ENCODE measurements at places on chromosomes 13 and 19.

GRCh38 chr19:33346665-33347064 lies 26.8 kb upstream of the CEBPG start:
- H3K27ac ChIP-seq, result no peak overlapping the region
- DNase-seq, result no peak
- no peaks in the 10 kb centered on the region for H3K36me3 ChIP-seq
- peaks cover 88% of the 10 kb centered on the region for H3K27me3 ChIP-seq
- H3K4me1 ChIP-seq, result peaks cover 10% of the 10 kb centered on the region

DNA sequence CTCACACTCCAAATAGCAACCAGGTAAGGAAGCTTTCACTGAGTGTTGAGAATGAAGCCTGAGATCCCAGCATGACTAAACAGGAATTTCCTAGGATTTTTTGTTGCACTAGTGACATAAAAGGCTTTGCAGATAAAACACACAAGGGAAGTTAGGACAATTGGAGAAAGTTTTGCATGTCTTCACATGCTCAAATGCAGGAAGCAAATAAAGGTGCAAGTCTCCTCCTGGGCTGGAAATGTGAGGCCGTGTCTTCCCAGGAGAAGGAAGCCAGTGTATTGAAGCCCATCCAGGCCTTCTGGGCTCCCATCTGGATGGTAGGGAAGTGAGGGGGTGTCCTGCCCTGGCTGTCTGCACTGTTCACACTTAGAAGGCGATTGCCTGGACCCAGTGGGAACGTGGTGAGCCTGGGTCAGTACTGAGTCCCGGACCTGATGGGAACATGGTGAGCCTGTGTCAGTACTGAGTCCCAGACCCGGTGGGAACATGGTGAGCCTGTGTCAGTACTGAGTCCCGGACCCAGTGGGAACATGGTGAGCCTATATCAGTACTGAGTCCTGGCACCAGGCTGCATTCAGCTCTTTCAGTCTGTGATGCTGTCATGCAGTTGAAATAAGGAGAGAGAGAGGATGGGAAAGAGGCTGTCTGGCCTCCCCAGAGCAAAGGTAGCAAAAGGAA lies 38.7 kb downstream of the SIAH3 start:
- no peaks in the 10 kb centered on the region for H3K36me3 ChIP-seq
- no peak overlapping the region for H3K27ac ChIP-seq
- peaks cover 5% of the 10 kb centered on the region for H3K4me1 ChIP-seq
- H3K4me3 ChIP-seq, result no peak overlapping the region
- DNase-seq, result no peak

GRCh38 chr13:45258334-45258675 lies 57.5 kb upstream of the KCTD4 start:
- no peak for DNase-seq
- H3K27ac ChIP-seq, result no peak overlapping the region
- no peaks in the 10 kb centered on the region for H3K27me3 ChIP-seq
- H3K4me3 ChIP-seq, result no peak overlapping the region

- no peak overlapping the region for H3K4me3 ChIP-seq
- H3K4me1 ChIP-seq, result no peaks in the 10 kb centered on the region
- no peak for DNase-seq
- H3K36me3 ChIP-seq, result no peaks in the 10 kb centered on the region
Measured at GRCh38 chr19:8085598-8086408, 33.2 kb downstream of the CCL25 start.

GRCh38 chr19:30877661-30878113 lies 471.5 kb downstream of the TSHZ3 start:
- DNase-seq, result no peak
- H3K27me3 ChIP-seq, result peaks cover 24% of the 10 kb centered on the region
- no peaks in the 10 kb centered on the region for H3K36me3 ChIP-seq

GRCh38 chr13:73961181-73961580 lies 173.0 kb downstream of the KLF12 start:
- H3K4me3 ChIP-seq, result no peak overlapping the region
- peaks cover 40% of the 10 kb centered on the region for H3K4me1 ChIP-seq
- DNase-seq, result no peak
- no peaks in the 10 kb centered on the region for H3K36me3 ChIP-seq
- H3K27ac ChIP-seq, result peak overlapping the region; percentile 8

GRCh38 chr13:43728421-43728820 lies 58.4 kb downstream of the ENOX1 start:
- H3K36me3 ChIP-seq, result no peaks in the 10 kb centered on the region
- H3K4me3 ChIP-seq, result no peak overlapping the region
- peaks cover 11% of the 10 kb centered on the region for H3K4me1 ChIP-seq
- no peaks in the 10 kb centered on the region for H3K27me3 ChIP-seq
- peak overlapping the region; percentile 52 for H3K27ac ChIP-seq

DNA sequence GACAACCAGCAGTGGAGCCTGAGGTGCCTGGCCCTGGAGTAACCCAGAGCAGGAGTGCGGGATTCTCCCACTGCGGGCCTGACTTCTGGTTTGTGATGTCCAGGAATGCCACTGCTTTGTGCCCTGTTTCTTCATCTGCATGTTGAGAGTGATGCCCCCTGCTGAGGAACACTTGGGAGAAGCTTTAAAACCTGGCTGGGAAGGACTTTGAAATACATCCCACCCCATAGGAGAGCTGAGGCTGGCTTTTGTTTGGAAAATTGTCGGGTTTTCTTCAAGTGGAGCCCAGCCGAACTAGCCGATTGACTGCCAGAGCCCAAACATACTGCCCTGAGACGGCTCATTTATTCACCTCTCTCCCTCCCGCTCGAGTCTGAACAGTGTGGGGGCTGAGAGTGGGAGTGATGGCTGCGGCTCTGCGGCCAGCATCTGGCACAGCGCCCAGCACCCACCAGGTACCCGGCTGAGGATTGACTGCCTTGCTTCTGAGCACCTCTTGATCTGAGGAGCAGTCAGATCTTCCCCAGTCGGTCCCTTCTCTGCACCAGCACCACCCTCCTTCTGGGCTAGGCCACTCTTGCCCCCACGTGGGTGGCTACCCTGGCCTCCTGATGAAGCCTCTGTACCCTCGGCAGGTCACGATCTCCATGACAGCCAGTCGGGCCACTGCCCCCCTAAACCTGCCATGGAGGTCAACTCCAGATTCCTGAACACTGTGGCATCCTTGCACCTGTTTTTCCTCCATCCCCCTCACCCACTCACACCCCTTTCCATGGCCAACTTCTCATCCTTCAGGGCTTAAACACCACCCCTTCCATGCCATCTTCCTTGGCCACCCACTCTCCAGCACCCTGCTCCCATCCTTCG lies 148.9 kb downstream of the SIPA1L3 start:
- H3K27me3 ChIP-seq, result no peaks in the 10 kb centered on the region
- H3K4me3 ChIP-seq, result no peak overlapping the region
- H3K4me1 ChIP-seq, result peaks cover 4% of the 10 kb centered on the region
- DNase-seq, result no peak
- H3K27ac ChIP-seq, result no peak overlapping the region
- no peaks in the 10 kb centered on the region for H3K36me3 ChIP-seq

- H3K36me3 ChIP-seq, result no peaks in the 10 kb centered on the region
- peaks cover 9% of the 10 kb centered on the region for H3K4me1 ChIP-seq
- no peaks in the 10 kb centered on the region for H3K27me3 ChIP-seq
- no peak overlapping the region for H3K27ac ChIP-seq
- H3K4me3 ChIP-seq, result no peak overlapping the region
Measured at GRCh38 chr13:79549355-79550106, 68.6 kb downstream of the NDFIP2 start.

GRCh38 chr13:24250376-24251057 lies 58.9 kb upstream of the C1QTNF9 start:
- H3K4me3 ChIP-seq, result no peak overlapping the region
- H3K27me3 ChIP-seq, result no peaks in the 10 kb centered on the region
- peaks cover 16% of the 10 kb centered on the region for H3K36me3 ChIP-seq
- no peak for DNase-seq

- no peaks in the 10 kb centered on the region for H3K27me3 ChIP-seq
- no peaks in the 10 kb centered on the region for H3K36me3 ChIP-seq
- no peaks in the 10 kb centered on the region for H3K4me1 ChIP-seq
- no peak for DNase-seq
- H3K27ac ChIP-seq, result no peak overlapping the region
- no peak overlapping the region for H3K4me3 ChIP-seq
Measured at GRCh38 chr13:90768116-90768515, 579.4 kb upstream of the MIR17HG start.

GRCh38 chr13:71587817-71588216 lies 279.2 kb downstream of the DACH1 start:
- H3K4me1 ChIP-seq, result no peaks in the 10 kb centered on the region
- H3K27me3 ChIP-seq, result no peaks in the 10 kb centered on the region
- no peak overlapping the region for H3K27ac ChIP-seq
- no peaks in the 10 kb centered on the region for H3K36me3 ChIP-seq
- H3K4me3 ChIP-seq, result no peak overlapping the region

- H3K4me3 ChIP-seq, result no peak overlapping the region
- H3K36me3 ChIP-seq, result peaks cover 69% of the 10 kb centered on the region
- no peaks in the 10 kb centered on the region for H3K27me3 ChIP-seq
- H3K4me1 ChIP-seq, result peaks cover 74% of the 10 kb centered on the region
Measured at GRCh38 chr19:12952488-12953137, 4.4 kb downstream of the GADD45GIP1 start.

DNA sequence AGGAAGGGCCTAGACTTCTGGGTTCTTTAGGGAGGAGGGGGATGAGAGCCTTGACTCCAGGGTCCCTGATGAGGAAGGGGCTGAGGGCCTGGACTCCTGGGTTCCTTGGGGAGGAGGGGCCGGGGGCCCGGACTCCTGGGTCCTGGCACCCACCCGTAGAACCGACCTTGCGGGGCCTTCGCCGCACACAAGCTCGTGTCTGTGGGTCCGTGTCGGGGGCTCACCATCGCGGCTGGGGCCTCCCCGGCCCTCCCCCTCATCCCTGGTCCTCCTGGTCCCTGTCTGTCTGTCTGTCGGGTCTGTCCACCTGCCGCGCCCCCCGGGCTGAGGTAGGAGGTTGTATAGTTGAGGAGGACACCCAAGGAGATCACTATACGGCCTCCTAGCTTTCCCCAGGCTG lies 662 bp upstream of the SPACA6 start:
- no peak for DNase-seq
- peaks cover 66% of the 10 kb centered on the region for H3K4me1 ChIP-seq
- H3K27ac ChIP-seq, result peak overlapping the region; percentile 97
- peak overlapping the region; percentile 96 for H3K4me3 ChIP-seq
- H3K27me3 ChIP-seq, result no peaks in the 10 kb centered on the region

- peak overlapping the region; percentile 94 for H3K4me3 ChIP-seq
- H3K27me3 ChIP-seq, result no peaks in the 10 kb centered on the region
- H3K4me1 ChIP-seq, result peaks cover 65% of the 10 kb centered on the region
Measured at GRCh38 chr13:39039041-39039440, 785 bp downstream of the NHLRC3 start.

DNA sequence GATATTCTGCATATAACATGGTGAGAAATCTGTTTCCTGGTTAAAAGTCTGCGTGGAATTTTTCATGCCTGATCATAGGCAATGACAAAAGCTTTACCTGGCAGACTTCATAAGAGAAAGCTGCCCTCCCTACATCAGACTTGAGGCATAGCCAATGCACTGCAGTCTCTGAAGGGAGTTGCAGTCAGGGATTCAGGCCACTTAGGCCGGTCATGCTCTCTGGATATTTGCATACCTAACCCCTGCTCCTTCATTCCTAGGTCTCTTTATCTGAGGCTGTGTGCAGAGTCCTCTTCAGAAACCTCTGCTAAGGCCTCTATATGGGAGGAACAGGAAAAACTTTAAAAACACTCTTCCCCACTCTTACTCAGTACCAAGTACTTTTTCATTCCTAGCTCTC lies 287.4 kb downstream of the PCDH17 start:
- DNase-seq, result no peak
- H3K4me3 ChIP-seq, result no peak overlapping the region
- no peak overlapping the region for H3K27ac ChIP-seq

DNA sequence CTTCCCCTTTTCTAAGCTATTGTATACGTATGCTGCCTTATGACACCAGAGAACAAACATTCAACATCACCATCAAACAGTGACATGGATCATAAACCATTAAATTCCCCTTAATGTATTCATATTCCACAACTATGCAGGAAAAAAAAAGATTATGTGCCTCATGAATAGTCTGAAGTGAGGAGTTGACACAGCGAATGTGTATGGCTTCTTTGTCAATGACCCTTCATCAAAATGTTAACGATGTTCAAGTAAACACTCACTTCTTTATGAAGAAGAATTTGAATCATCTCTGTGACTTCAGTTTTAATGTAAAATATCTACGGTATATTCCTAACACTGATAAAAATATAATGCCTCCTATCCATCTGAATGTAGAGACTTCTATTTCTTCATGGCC lies 44.6 kb downstream of the SMAD9 start:
- H3K27ac ChIP-seq, result no peak overlapping the region
- peaks cover 7% of the 10 kb centered on the region for H3K36me3 ChIP-seq
- no peak for DNase-seq
- H3K4me1 ChIP-seq, result no peaks in the 10 kb centered on the region
- no peaks in the 10 kb centered on the region for H3K27me3 ChIP-seq
- H3K4me3 ChIP-seq, result no peak overlapping the region

GRCh38 chr19:16218851-16219250 lies 21.1 kb downstream of the AP1M1 start:
- H3K27ac ChIP-seq, result no peak overlapping the region
- peaks cover 77% of the 10 kb centered on the region for H3K36me3 ChIP-seq
- no peaks in the 10 kb centered on the region for H3K27me3 ChIP-seq
- DNase-seq, result no peak
- H3K4me3 ChIP-seq, result no peak overlapping the region
- H3K4me1 ChIP-seq, result peaks cover 14% of the 10 kb centered on the region

DNA sequence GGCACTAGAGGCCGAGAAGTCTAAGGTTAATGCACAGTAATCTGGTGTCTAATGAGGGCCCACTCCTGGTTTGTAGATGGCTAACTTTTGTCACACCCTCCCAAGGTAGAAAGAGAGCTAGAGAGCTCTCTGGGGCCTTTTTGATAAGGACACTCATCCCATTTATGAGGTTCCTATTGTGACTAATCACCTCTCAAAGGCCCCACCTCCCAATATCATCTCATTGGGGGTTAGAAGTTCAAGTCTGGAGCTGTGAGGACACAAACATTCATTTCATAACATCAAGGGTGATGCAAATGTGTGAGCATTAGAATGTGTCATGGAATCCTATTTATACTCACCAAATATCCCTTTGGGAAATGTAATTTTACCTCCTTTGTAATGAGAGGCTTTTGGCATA lies 79.2 kb upstream of the SLC10A2 start:
- no peak overlapping the region for H3K27ac ChIP-seq
- no peaks in the 10 kb centered on the region for H3K27me3 ChIP-seq
- H3K36me3 ChIP-seq, result no peaks in the 10 kb centered on the region
- DNase-seq, result no peak
- H3K4me1 ChIP-seq, result no peaks in the 10 kb centered on the region

- no peak overlapping the region for H3K4me3 ChIP-seq
- H3K36me3 ChIP-seq, result no peaks in the 10 kb centered on the region
- no peak overlapping the region for H3K27ac ChIP-seq
- peaks cover 32% of the 10 kb centered on the region for H3K27me3 ChIP-seq
- no peak for DNase-seq
Measured at GRCh38 chr19:13329766-13330165, 176.5 kb downstream of the CACNA1A start.

GRCh38 chr19:56995303-56995702 lies 124.5 kb upstream of the USP29 start:
- H3K27ac ChIP-seq, result no peak overlapping the region
- DNase-seq, result no peak
- no peaks in the 10 kb centered on the region for H3K36me3 ChIP-seq
- no peaks in the 10 kb centered on the region for H3K27me3 ChIP-seq
- H3K4me1 ChIP-seq, result no peaks in the 10 kb centered on the region
- H3K4me3 ChIP-seq, result no peak overlapping the region

- no peaks in the 10 kb centered on the region for H3K36me3 ChIP-seq
- no peak for DNase-seq
- no peak overlapping the region for H3K4me3 ChIP-seq
Measured at GRCh38 chr19:2587001-2587719, 111.2 kb downstream of the GADD45B start.
